ENCODE measurements at places on chromosomes 11 and 22.

- no peak for DNase-seq
Observed at GRCh38 chr22:31300896-31301295, 8.6 kb upstream of the PIK3IP1 start.

- DNase-seq: no peak
Observed at GRCh38 chr11:14555818-14556217, 35.6 kb upstream of the PSMA1 start.

- no peak for DNase-seq
Observed at GRCh38 chr22:36736701-36737320, 33.3 kb upstream of the CACNG2 start.

DNA sequence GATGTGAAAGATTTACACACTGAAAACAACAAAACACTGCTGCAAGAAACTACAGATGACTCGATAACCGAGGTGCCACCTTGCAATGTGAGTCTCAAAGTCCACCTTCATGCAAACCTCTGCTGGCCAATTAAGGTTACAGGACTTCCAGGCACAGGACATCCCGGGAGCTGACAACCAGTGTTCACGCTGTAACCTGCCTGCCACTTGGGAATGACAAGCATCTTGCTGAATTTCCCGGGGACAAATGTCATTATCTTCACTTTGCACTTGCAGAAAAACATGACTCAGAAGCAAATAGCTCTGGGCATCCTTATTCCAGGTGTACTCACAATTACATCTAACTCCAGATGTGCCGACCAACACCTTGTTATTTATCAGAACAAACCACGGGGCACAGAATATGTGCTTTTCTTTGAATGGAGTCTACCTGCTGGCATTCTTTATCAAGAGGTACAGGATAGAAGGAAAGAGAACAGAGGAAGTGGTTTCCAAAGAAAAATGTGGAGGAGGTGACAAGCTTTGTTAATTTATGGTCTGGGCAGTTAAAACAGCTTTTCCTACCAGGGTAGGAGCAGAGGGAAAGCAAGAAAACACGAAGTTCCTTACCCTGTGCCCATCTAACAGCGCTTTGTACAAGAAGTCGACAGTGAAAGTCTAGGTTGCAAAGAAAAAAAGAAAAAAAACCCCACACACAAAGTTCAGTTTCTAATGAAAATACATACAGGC is 72.3 kb downstream of the SHANK2 start:
- DNase-seq: no peak

DNA sequence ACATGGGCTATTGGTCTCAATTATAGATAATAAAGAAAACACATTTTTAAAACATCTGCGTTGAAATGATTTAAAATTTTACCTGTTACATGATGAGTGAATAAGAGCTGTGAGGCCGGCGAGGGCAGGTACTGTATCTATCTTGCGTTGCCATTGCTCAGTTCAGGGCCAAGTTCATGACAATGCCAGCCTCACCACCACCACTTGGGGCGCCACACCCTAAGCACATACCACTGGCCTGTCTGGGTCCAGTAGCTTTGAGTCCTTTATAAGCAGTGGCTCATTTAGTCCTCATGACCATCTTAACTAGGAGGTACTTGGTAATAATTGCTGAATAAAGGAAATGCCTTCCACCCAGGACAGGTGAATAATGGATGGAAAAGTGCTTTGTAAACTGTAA is 14.5 kb upstream of the MB start:
- peak; percentile 16 for DNase-seq

DNA sequence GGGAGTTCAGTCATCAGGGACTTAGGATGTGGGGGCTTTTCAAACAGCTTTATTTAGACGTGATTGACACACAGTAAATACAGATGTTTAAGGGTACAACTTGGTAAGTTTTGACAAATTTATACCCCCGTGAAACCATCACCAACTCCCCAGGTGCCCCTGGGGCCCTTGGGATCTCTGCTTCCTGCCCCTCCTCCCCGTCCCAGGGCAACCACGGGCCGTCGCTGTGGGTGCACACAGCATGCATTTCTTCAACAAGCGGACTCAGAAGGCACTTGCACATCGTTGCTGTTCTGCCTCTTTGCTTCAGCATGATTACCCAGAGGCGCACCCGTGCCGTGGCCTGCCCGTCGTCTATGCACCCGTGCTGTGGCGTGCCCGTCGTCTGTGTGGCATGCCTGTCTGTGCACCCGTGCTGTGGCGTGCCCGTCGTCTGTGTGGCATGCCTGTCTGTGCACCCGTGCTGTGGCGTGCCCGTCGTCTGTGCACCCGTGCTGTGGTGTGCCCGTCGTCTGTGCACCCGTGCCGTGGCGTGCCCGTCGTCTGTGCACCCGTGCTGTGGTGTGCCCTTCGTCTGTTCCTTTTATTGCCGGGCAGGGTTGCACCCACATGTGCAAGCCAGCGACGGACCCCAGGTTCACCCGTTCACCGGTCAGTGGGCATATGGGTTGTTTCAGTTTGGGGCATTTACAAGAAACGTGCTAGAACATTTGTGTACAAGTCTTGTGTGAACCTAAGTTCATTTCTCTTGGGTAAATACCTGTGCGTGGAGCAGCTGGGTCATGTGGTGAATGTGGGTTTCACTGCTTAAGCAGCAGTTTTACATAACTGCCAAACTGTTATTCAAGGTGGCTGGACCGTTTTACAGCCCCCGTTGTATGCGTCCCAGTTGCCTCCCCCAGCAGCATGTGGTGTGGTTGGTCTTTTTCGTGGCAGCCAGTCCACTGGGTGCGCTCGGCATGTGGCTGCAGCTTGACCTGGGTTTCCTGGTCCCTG is 8.3 kb downstream of the CD81 start:
- no peak for DNase-seq

DNA sequence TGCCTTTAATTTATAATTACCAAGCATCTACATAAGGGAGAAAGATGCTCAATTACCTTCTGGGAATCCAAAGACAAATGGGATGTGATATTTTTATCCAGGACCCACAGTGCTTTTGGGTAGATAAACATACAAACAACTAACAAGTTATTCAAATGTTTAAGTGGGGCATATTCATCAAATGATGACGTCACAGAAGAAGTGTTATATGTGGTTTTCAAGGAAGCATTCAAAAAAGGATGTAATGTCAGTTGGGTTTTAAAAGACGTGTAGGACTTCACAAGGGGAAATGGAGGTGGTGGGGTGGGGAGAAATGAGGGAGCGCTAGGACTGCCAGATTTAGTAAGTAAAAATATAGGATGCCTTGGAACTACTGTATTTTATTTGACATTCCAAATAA is 915.9 kb downstream of the KCNA4 start:
- DNase-seq: no peak

GRCh38 chr11:110526323-110526722 is 96.6 kb downstream of the FDX1 start:
- DNase-seq: no peak

DNA sequence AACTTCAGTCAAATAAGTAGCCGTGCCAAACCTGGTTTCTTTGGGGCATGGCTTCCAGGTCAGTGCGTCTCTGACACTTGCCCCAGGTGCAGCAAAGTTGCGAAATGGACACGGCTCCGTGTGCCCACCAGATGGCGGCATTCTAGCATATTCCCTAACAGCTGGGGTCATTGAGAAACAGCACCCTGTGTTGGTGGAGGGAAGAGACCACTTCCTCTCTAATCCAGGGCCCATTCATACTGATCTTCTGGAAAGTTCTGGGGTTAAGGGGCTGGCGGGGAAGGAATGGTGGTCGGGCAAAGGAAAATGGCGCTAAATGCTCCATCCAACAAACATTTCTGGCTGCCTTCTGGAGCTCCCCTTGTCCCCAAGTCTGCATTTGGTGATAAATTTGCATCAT is 141.2 kb upstream of the TIMP3 start:
- no peak for DNase-seq

DNA sequence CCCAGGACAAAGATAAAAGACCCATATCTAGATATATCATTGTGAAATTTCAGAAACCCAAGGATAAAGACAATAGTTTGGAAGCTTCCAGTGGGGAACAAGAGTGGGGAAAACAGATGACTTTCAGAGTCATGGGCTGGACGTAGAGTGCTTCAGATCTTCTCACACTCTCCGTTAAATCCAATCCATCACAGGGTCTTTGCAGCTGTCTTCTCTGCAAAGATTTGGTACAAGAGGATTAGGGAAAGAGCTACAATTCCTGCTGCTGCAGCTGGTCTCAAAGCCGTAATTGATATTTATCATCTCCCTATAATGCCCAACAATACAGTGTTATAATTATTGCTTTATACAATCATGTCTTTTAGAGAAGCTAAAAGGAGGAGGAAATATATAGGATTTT is 63.4 kb upstream of the CLPB start:
- no peak for DNase-seq
